Immature natural killer cell (primary cell): ENCODE measurements at places on chromosomes 2 and 18. TPM values are rescaled to one million over a fixed set of nuclear protein-coding genes. Genes with fewer than 3 reads are reported as not detected.

DNA sequence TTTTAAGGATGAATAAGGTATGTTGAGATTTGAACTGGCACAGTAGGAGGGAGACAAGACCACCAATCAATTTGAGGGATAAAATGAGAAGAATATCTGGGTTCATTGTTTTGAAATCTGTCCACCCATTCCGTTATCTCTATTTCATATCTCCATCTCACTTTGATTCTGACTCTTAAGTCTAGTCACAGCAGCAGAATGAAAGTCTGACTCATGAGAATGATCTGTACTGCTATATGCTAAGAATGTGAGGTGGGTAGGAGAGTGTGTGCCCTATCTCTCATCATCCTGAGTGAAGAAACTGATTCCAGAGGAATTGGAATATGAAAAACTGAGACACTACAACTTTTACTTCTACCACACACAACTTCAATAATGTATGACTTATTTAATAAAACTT lies 1994.5 kb upstream of the PIK3C3 start:
- DNase-seq = no peak

GRCh38 chr18:50172367-50172766 lies 22.6 kb downstream of the MYO5B start:
- no peak for DNase-seq

- DNase-seq = no peak
These were observed 12.0 kb downstream of the DYSF start for GRCh38 chr2:71465356-71465755.

GRCh38 chr2:231161877-231162329 lies 36.5 kb upstream of the ARMC9 start:
- no peak for DNase-seq

DNA sequence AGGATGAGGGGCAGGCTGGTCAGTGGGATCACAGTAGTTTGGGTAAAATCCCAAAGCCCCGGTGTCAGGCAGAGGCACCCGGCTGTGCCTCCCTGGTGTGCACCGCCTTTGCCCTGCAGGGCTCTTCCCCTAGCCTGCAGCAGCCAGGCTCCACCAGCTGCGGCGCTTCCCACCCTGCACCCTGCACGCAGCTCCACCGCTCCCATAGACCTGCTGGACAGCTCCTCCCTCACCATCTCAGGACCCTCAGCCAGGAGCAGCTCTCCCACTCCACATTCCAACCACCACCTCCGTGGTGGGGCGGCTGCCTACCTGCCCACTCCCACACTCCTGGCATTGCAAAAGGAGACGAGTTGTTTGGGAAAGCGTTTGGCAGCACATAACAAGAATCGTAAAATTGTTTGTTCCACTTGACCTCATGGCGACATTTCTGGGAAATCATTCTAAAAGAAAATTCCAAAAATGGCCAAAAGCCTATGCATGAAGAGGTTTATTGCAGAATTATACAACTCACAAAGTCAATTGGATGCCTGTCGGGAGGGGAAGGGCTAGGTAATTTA lies 287.4 kb upstream of the HDAC4 start:
- no peak for DNase-seq

DNA sequence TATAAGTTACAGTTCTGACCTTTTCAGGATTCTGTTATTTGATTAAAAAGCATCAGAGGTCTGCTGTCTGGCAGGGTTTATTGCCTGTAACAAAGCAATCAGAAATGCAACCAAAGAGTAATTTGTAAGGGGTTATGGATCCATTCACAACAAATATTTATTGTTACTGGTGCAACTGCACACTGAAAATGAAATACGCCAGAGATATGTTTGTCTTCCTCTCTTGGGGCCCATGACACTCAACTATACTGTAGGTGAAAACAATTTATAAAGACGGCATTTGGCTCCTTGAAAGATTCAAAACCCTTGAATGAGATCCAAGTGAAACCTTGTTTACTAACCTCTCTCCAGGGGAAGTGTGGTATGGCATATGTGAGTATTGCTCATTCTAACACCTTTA lies 452.2 kb downstream of the MBD2 start:
- DNase-seq = no peak

Gene SCN2A
- not detected for polyA plus RNA-seq

Gene GALNT3
- polyA plus RNA-seq = 7.4 TPM

Gene LAMA1
- polyA plus RNA-seq = not detected

Gene HOXD12
- polyA plus RNA-seq = not detected
